ENCODE measurements at places on chromosomes 6 and 20.

GRCh38 chr6:64777941-64778785 is 928.9 kb downstream of the EYS start:
- no peak for DNase-seq

- DNase-seq = no peak
These were observed 38.8 kb upstream of the EMILIN3 start for GRCh38 chr20:41405436-41405835.

DNA sequence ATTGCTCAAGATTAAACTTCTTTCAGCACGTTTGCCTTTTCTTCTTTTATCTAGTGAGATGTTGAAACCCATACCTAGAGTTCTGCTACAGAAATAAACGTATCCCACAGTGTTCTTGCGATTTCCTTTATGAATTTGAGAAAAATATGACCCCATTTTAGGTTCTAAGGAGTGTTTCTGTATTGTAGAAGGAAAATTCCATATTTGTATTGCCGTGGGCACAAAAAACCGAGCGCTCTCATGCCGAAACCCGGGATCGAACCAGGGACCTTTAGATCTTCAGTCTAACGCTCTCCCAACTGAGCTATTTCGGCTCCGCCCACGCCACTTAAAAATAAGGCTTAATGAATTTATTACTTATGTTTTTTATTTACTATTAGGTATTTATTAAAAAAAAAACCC is 23.7 kb downstream of the ZNF311 start:
- DNase-seq = no peak

GRCh38 chr20:24915892-24916291 is 33.2 kb upstream of the CST7 start:
- DNase-seq = no peak

GRCh38 chr20:39492223-39492797 is 530.2 kb downstream of the DHX35 start:
- no peak for DNase-seq

- no peak for DNase-seq
These were observed 90.7 kb upstream of the F13A1 start for GRCh38 chr6:6411115-6411514.

- DNase-seq = no peak
These were observed 636.0 kb downstream of the MMUT start for GRCh38 chr6:48826901-48827701.

GRCh38 chr6:131001111-131001736 is 61.8 kb downstream of the EPB41L2 start:
- DNase-seq = no peak

DNA sequence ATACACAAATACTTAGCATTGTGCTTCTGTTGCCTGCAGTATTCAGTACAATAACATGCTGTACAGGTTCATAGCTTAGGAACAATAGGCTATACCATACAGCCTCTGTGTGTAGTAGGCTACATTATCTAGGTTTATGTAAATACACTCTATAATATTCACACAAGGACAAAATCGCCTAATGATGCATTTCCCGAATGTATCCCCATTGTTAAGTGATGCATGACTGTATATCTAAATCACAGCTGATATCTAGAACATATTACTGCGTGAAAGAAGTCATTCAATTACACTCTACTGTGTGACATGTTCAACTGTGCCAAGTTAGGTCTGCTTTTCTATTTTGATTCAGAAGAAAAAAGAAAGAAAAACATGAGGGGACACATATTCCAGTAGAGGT is 633.5 kb downstream of the RFPL4B start:
- no peak for DNase-seq

DNA sequence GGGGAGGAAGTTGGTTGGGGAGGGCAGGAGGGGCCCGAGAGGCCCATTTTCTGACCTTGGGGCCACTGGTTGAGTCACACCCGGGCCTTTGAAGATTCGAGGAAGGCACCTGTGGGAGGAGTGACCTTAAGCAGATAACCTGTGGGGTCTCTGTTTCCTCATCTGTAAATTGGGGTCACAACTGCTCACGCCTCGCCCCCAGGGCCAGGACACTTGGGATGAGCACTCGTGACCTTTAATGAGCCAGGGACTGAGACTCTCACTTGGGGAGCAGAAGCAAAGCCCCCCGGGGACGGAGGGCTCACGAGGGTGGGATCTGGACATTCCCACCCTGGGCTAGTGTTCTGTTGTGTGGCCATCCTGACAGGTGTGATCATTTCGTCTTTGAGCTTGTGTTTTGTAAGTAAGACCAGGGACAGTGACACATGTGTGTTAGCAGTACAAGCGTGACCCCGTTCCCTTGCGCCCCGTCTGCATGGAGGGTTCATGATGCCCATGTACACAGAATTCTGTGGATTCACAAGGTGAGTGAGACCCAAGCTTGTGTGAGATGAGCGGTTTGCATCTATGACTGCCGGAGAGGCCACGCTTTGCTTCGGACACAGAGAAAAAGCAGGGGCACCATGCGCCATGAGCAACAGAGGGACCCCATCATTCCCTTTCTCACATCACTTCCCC is 79.3 kb upstream of the PMEPA1 start:
- no peak for DNase-seq

Measured in iPS DF 6.9 (cell line).